ENCODE measurements at places on chromosomes 4 and X.
A peak's percentile ranks its signal among the peaks of the same experiment; 100 is the strongest.

DNA sequence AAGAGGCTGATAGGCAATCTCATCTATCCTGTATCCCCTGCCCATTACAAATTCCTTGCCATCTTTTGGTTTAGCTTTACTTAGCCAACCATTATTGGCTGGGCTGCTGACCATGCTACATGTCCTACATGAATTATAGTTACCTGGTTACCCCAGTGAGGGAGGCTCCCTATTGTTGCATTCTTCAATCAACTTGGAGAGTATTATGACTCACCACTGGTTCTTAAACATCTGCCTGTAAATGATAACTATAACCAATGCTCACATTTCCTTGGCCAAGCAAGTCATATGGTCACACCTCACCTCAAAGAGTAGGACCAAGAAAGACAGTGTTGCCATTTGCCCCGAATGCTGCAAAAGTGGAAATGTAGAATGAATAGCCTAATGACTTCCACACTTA, 297.6 kb downstream of the IL15 start:
- no peak for DNase-seq

- DNase-seq: no peak
These were observed 59.9 kb downstream of the SNX25 start for GRCh38 chr4:185269286-185269685.

GRCh38 chrX:151419782-151420181, 22.8 kb downstream of the VMA21 start:
- no peak for DNase-seq

- no peak for DNase-seq
These were observed 4.0 kb upstream of the ZNF518B start for GRCh38 chr4:10461091-10461849.

DNA sequence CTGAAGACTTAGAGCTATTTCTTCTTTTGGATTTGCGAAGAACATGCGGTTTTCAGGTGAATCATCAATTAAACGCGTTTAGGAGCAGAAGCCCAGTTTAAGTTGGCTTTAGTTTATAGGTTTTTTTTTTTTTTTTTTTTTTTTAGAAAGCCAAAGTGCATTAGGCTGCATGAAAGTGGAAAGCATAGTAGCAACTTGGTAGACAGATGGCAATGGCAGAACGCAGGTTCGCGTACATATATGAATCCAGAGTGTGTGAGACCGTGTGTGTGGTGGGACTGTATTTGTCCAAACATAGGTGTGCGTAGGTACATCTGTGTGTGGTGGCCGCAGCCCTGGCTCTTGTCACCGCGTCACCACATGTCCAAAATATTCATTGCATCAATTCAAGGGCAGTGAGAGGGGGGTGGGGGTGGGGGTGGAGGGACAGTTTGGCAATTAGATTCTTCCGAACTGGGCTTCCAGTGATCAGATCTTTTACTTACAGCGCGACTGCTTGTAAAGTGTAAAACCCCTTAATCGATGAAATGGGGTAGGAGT, 901 bp downstream of the JADE1 start:
- peak; percentile 54 for DNase-seq

DNA sequence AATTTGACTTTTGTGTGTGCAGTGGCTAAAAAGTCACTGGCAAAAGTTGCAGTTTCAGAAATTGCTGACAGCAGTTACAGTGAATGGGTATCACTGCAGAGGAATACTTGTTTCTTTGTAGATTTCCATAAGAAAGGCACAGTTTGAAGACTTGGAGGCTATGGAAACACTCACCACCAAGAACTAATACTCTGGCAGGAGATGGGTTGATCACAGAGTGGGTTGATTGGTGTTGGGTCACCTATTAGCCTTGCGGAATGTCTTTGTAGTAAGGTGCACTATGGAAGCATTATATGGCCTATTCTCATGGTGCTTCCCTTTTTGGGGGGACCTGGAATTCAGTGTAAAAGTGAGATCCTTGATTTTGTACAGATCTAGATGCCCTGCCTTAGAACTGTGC, 502.8 kb downstream of the CFAP47 start:
- DNase-seq: no peak

- DNase-seq: no peak
These were observed 579 bp downstream of the OGT start for GRCh38 chrX:71533516-71533850.

DNA sequence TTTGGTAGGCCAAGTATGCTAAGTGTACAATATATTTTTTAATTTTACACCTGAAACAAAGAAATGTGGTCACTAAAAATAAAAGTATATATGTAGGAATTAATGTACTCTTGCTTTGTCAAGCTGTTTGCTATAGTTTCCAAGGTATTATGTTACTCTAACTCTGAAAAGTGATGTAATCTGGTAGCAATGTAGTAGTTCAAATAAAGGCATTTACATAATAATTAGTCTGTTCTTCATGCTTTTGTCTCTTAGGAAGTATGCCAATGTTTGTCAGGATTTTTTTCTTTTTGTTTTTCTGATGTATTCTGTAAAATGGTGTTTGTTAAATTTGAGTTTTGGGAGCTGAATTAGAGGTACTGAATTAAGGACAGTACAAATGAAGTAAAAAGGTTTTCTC, 89.5 kb downstream of the PLS3 start:
- no peak for DNase-seq

DNA sequence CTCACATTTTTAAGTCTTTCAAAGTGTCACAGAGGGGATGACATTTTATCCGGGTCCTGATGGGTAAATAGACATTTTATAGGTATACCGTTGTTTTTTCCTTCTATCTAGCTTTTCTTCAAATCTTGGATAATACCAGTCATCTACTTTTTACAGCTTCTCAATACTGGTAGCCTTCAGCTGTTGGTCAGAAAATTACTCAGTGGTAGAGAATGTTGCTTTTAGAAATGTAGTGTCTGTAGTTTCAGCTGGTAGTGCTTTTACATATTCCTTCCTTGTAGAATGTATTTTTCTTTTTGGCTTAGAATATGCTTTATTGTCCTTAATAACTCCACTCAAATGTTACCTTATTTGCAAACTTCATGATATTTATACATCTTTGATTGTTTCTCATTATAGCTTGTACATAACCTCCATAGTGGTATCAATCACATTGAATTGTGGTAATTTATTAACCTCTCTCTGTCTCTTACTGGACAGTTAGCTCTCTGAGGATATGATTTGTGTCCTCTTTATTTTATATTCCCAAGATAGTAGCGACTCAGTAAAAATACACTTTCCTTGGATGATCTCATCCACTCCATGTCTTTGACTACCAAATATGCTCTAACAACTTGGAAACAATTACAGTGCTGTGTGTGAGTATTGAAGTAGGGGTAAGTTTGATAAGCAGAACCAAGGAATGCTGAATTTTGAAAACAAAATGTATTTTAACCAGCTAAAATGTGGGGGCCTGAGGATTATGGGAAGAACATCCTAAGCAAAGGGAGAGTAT, 53.8 kb downstream of the RAP1GDS1 start:
- no peak for DNase-seq

GRCh38 chr4:57158762-57159161, 48.6 kb upstream of the IGFBP7 start:
- DNase-seq: no peak
